ENCODE measurements at places on chromosomes 2 and 18. TPM values are rescaled to one million over a fixed set of nuclear protein-coding genes. Genes with fewer than 3 reads are reported as not detected.

PAX3 gene
- not detected for total RNA-seq

CGREF1 gene
- 19.8 TPM for total RNA-seq

NYAP2 gene
- not detected for total RNA-seq

- H3K27me3 ChIP-seq, result no peaks in the 10 kb centered on the region
- no peak overlapping the region for H3K4me3 ChIP-seq
- H3K4me1 ChIP-seq, result no peaks in the 10 kb centered on the region
These were observed 24.0 kb downstream of the IMMT start for GRCh38 chr2:86171295-86171694.

GRCh38 chr2:216659276-216659675 lies 26.1 kb downstream of the IGFBP2 start:
- H3K27me3 ChIP-seq, result no peaks in the 10 kb centered on the region
- DNase-seq, result no peak
- no peak overlapping the region for H3K4me3 ChIP-seq
- H3K36me3 ChIP-seq, result peaks cover 30% of the 10 kb centered on the region
- H3K27ac ChIP-seq, result no peak overlapping the region

DNA sequence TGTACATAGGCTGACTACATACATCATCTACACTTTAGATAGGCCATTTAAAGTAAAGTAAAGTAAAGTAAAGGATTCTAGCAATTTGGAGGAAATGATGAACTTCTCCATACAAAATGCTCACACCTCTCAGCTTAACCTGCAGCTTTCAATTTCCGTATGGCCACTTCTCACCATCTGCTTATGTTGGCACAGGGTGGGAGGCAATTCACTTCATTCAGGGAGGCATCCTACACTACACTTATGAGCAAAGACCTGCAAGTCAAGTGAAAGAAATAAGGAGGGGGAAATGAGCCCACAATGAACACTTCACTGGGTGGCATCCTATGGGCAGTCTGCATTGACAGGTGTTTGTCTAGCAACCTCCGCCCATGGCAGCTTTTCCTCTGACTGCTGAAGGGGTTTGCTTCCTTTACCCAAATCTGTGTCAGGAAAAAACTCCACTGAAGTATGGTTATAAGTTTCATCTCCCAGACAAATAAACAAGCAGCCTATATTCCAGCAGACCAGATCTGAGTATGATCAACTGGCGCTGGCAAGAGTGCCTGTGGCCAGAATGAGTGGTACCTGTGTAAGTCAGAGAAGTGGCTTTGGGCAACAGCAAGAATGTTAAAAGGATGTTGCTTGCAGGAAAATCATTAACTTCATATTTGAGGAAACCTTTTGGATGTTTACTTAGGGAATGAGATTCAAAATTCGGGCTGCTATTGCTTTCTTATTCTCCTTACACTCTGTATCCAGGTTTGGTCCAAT lies 449.1 kb downstream of the TGIF1 start:
- no peaks in the 10 kb centered on the region for H3K36me3 ChIP-seq
- H3K4me3 ChIP-seq, result no peak overlapping the region
- H3K27me3 ChIP-seq, result no peaks in the 10 kb centered on the region
- H3K27ac ChIP-seq, result no peak overlapping the region

DNA sequence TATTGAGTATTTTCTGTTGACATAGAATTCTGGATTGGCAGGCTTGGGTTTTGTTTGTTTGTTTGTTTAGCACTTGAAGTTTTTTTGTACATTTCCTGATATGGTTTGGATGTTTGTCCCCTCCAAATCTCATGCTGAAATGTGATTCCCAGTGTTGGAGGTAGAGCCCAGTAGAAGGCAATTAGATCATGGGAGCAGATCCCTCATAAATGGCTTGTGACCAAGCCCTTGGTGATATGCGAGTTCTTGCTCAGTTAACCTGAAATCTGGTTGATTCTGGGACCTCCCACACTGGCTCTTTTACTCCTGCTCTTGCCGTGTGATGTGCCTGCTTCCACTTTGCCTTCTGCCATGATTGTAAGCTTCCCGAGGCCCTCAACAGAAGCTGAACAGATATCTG lies 98.0 kb downstream of the PTPN4 start:
- no peak overlapping the region for H3K4me3 ChIP-seq
- H3K27me3 ChIP-seq, result no peaks in the 10 kb centered on the region
- H3K27ac ChIP-seq, result no peak overlapping the region
- no peaks in the 10 kb centered on the region for H3K36me3 ChIP-seq
- peaks cover 19% of the 10 kb centered on the region for H3K4me1 ChIP-seq

- DNase-seq, result no peak
- H3K36me3 ChIP-seq, result no peaks in the 10 kb centered on the region
- peaks cover 8% of the 10 kb centered on the region for H3K4me1 ChIP-seq
- H3K27me3 ChIP-seq, result no peaks in the 10 kb centered on the region
- peak overlapping the region; percentile 93 for H3K4me3 ChIP-seq
These were observed 727 bp downstream of the NCOA1 start for GRCh38 chr2:24491542-24492420.

- no peak overlapping the region for H3K27ac ChIP-seq
- DNase-seq, result no peak
- no peaks in the 10 kb centered on the region for H3K36me3 ChIP-seq
- H3K4me1 ChIP-seq, result no peaks in the 10 kb centered on the region
These were observed 123.3 kb downstream of the CLIP4 start for GRCh38 chr2:29238497-29238896.
